Neural progenitor cell (in vitro differentiated cells): ENCODE measurements at places on chromosomes 7 and 10. TPM values are rescaled to one million over a fixed set of nuclear protein-coding genes. Genes with fewer than 3 reads are reported as not detected.

Gene SFMBT2
- total RNA-seq, result 1.8 and 2.6 TPM in 2 replicates

DNA sequence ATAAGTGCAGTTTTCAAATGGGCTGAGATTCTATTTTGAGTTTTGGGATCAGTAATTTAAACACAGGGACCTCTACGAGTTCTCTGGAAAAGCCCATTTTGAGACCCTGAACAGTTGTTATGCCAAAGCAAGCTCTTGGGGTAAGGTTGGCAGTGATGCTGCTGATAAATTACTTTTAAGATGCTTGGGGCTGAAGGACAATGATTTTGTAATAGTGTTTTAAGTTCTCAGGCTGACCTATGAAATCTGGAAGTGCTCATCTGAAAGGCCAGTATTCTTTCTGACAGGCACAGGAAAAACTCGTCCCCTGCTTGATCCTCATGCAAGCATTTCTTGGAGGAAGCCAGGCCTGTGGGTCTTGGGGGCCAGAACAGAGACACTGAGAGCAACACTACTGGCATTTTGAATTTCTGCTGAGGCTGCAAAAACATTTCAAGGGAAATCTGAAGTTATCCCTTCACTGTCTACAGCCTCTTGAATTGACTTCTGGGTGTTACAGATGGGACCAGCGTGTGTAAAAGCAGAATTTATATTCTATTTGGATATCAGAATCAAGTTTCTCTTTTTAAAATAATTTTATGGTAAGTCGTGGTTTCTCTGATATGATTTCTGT, 79.7 kb downstream of the AUTS2 start:
- no peak for DNase-seq

GRCh38 chr10:13632440-13632839, 45.7 kb downstream of the PRPF18 start:
- DNase-seq, result no peak

- no peak for DNase-seq
These were observed 91.8 kb downstream of the COL28A1 start for GRCh38 chr7:7443806-7444350.

DNA sequence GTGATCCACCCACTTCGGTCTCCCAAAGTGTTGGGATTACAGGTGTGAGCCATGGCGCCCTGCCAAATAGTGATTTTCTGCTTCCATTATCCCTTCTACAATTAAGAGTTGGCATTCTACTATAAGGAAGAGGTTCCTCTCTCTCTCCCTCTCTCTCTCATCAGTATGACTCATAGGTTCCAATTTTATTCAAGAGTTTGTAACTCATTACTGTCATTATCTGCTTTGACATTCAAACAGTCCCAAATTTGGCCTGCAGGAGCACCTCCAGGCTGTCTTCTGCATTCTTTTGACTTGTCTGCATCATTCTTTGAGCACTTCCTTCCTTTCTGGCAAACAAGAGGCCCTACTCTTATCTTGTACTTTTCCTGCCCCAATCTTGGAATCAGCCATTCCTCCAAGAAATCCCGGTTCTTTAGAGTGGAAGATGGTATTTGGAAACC, 33.2 kb upstream of the CALU start:
- no peak for DNase-seq

Gene LRMDA
- 5.2 TPM in 1 of 2 replicates, not detected in the other for total RNA-seq

GRCh38 chr7:38187794-38188440, 9.9 kb downstream of the STARD3NL start:
- DNase-seq, result peak; percentile 11

Gene HABP2
- total RNA-seq, result not detected in 2 replicates

DNA sequence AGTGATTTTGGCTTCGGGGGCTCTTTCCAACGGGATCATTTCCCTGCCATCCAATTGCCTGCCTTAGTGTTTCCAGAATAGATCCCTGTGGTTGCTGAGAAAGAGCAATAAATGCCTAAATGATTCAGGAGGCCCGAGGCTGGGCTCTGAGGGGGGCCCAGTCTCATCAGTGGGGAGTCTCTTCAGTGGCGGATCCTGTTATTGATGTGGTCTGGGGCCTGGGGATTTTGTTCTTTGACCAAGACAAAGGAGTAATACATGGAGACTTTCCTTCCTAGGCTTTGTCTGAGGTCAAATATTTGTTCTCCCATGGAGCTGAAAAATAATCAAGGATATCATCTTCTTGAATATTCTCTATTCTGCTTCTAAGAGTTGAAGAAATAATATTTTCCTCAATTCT, 40.8 kb downstream of the TAS2R41 start:
- peak; percentile 25 for DNase-seq

GRCh38 chr10:88557658-88558057, 25.5 kb downstream of the RNLS start:
- no peak for DNase-seq

DNA sequence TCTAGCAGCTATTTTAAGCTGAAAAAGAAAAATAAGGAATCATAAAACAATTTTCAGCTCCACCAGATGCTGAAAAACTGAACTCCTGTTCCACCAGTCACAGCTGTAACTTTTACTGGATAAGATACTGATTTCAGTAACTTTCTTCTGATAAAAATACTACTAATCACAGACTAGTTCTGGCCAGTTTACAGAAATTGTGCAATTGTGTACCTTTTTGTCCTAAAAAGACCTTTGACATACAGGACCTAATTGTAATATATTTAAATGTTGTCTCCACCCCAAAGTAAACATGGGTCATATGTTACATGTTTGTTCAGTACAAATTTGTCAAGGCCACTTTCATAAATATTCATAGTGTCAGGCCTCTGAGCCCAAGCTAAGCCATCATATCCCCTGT, 27.1 kb upstream of the PIP start:
- no peak for DNase-seq

DNA sequence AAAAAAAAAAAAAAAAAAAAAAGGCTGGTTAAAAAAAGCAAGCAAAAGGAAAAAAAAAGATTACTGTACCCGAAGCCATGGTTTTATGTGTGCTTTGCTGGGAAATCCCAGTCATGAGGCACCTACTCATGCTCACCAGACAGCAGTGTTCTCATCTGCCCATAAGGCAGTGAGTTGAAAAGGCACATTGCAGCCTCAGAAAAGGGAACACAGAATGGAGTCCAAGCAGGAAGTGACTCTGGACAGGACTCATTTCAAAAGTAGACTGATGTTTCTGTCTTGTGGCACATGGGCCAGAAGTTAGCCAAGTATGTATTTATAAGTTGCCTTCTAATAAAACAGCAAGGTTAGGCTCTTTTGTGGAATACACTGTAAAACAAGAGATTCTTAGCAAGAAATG, 40.2 kb downstream of the PDSS1 start:
- DNase-seq, result no peak

Gene WEE2
- 0.12 TPM in 1 of 2 replicates, not detected in the other for total RNA-seq

Gene C10orf67
- total RNA-seq, result not detected in 2 replicates

- DNase-seq, result no peak
These were observed 22.7 kb upstream of the EMX2 start for GRCh38 chr10:117519879-117520278.
